ENCODE measurements at places on chromosomes 11 and 22.
A peak's percentile ranks its signal among the peaks of the same experiment; 100 is the strongest.

- no peak for DNase-seq
Measured at GRCh38 chr11:74086242-74086884, 77.5 kb upstream of the UCP3 start.

DNA sequence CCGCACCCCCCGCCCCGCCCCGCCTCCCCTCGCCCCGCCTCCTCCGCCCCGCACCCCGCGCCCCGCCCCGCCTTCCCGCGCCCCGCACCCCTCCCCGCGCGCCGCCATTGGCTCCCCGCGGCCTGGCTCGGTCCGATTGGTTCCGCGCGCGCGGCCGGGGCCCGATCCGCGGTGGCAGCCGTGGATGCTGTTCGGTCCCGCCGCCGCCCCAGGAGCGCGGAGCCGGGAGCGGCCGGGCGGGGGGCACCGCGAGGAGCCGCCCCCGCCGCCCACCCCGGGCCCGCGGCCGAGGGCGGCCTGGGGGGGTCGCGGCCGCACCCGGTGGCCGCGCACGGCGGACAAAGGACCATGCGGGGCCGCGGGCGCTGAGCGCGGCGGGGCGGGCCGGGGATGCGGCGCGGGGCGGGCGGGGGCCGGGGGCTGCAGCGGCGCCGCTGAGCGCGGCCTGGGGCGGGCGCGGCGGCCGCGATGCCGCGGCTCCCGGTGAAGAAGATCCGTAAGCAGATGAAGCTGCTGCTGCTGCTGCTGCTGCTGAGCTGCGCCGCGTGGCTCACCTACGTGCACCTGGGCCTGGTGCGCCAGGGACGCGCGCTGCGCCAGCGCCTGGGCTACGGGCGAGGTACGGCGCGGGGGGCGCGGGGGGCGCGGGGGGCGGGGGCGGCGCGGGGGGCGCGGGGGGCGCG, at the start of gene B4GALNT4:
B4GALNT4 (plus strand) TSS at position 164 of the 683 bp plus-strand sequence; CDS start at position 469, 305 bp downstream.
- DNase-seq: peak; percentile 25

DNA sequence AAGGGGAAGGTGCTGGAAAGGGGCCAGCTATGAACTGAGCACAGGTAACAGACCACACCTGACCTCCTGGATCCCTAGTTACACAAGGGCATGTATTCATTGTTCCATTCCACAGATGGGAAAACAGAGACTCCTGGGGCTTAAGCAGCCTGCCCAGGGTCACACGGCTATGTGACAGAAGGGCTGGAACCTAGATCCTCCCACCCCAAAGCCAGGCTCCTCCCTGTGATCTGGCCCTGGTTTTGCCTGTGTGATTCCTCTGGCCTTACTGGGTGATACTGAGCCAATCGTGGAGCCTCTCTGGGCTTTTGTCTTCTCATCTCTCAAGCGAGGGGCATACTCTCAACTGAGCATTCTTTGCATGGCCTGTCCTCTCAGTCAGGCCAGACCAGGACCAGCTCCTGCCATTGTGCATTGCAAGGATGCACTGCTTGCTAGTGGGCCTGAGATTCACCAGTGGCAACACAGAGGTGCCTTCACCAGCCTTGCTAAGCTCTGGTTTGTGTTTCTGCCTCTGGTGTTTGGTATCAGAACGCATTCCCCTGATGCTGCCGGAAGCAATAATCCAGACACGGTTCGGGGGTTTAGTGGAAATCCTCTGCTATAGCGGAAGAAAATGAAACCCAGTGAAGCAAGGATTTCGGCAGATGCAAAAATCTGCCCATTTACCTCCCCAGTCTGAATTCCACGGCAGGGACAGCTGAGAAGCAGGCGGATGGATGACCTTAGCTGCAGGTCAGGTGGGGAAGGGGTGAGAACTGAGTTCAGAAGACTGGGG, 226.6 kb downstream of the ST3GAL4 start:
- no peak for DNase-seq

- no peak for DNase-seq
Measured at GRCh38 chr11:34988294-34989255, 72.2 kb downstream of the PDHX start.

GRCh38 chr11:38751421-38751820, 2153.4 kb upstream of the RAG2 start:
- no peak for DNase-seq

DNA sequence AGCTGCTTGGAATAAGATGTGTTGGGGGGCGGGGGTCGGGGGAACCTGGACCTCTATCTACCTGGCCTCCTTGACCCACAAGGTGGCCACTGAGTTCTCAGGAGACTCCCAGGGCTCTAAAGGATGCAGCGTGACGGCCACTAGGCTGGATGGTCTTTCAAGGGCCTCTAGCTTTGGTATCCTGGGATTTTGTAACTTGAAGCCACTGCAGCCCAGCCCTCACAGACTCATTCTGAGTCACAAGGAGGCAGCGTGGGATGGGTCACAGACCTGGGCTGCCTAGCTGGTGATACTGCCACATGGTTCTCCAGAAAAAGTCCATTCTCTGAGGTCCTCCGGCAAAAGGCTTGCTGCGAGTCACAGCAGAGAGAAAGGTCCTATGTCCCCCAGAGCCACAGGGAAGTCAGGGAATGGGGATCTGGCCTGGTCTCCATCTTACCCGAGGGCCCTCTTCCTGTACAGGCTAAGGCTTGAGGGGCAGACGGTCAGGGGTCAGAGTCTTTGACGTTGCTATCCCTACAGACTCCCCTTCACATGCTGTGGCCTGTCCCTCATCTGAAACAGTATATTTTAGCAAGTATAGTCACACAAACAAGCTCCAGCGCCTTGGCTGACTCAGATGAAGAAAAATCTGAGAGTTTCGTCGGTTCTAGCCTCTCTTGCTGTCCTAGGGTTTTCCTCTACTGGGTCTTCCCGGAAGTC, 52.4 kb downstream of the KCNC1 start:
- no peak for DNase-seq

DNA sequence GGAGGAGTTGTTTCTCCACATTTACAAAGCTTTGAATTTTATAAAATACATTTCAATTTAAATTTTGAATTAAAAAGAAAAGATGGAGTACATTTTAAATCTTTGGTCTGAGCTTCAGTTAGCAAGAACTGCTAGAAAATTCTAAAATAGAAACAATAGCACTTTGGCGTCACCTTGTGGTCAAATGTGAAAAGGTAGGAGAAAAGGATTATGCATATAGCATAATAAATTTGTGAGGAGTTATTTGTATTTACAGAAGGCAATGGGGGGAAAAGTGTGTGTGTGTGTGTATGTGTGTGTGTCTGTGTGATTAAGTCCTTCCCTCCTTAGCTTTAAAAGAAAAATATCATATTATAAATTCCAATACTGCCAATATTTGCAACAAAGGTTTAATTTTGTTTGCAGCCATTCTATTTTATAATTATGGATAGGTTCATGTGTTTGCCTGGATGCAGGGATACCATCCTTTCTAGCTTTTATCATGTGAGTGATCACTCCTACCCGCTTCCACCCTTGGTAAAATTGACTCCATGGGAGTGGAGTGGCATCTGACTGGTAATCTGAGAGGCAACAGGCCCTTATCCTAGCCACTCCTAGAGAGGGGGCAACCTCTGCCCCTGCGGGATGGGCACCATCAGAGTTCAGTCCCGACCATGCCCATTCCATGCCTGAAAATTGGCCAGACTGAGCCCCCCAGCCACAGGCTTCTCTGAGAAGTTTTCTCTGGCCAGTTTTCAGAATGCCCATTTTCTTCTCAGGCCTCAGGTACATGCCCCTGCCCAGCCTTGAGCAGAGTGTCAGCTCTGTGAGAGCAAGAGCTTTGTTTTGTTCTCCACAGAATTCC, 13.6 kb upstream of the LGR4 start:
- DNase-seq: peak; percentile 54

DNA sequence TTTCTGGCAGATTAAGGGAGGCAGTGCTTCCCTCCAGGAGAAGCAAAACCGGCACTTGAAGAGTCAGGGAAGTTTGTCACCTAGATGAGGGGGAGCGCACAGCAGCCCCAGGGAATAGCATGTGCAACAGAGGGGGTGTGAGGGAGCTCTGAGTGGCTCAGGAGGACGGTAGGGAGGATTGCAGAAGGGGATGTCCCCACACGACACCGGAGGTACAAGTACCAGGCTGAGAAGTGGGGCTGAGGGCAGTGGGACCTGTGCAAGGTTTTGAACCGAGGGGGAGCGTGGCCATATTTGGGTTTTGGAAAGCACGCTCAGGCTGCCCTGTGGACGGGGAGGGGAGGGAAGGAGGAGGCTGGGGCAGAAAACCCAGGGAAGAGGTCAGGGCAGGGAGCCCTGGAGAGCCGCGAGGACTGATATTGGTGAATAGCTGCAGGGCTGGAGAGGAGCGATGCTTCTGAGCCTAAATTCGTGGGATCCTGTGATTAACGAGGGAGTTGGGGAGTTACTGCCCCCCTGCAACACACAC, 17.9 kb upstream of the TMPRSS6 start:
- DNase-seq: no peak

- no peak for DNase-seq
Measured at GRCh38 chr22:47802421-47802820, 1040.0 kb downstream of the TBC1D22A start.

DNA sequence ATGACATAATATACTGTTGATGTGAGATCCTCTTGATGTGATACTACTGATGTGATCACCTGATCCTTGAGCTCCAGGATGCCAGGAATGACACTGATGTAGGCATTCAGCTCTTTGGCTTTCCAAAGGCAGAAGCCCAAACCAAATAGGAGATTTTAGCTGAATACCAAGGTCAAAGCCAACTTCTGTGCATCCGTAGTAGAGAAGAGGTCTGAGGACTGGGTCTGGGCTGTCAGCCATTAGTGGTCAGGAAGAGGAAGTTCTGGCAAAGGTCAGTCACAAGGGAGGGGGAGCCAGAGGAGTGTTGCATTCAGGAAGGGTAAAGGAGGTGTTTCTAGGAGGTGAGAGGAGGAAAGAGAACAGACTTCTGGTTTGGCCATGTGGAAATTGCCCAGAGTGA, 53.4 kb upstream of the PARVG start:
- DNase-seq: no peak

- no peak for DNase-seq
Measured at GRCh38 chr11:116828632-116829524, 829 bp upstream of the APOC3 start.

- peak; percentile 53 for DNase-seq
Measured at GRCh38 chr22:17705951-17706900, 67.7 kb downstream of the BCL2L13 start.

DNA sequence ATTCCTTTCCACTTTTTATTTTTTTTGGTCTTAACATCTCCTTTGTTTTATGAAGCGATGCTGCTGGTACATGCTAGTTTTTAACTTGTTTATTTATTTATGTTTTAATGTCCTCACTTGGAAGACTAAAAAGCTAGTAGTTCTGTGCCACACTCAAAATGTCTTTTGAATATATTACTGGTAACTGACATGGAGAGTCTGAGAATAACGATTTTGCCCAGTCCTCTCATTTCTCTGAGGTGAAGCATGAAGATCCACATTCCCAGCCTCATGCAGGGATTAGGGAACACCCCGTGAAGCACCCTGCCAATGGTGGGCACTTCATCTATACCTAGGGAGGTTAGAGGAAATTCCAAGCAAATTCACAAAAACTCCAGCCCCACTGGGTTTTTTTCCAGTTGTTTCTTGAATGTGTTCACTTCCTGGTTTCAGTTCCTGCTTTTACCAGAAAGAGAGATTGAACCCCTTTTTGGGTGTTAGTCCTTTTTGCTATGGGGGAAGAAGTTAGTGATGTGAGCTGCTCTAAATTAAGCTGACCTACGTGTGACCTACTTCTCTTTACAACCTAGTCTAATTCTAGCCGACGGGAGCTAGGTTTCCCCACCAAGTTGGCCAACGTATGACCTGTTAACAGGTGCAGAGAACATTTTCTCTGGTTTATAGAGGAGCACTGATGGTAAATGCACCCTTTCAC, 106.1 kb downstream of the SLC1A2 start:
- no peak for DNase-seq

DNA sequence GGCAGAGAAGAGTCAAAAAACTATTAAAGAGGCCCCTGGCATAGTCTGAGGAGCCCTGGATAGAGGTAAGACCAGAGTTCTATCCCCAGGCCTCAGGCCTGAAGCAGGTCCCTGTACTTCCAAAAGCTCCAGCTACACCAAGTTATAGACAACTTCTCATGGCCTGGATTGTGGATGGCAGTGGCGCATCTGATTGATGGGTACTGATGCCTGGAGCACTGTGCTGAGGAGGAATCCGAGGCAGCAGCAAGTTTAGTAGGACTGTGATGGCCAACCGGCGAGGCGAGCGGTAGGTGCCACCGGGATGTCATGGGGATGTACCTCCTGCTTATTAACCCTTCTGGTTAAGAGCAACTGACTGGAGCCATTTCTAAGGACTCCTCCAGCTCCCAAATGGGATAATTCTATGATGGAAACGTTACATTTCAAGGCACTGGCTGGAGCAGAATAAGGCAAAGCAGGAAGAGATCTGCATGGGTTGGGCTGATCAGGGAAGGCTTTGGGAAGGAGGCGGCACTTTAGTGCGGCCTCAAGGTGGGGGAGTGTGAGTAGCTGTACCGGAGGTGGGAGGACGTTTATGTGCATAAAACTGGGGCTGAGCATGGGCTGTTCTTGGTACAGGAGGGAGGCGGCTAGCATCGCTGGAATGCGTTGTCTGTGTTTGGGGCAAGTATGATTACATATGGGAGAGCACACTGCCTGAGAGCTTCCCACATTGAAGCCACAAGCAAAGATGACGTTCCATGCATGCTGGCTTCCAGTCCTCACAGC, 24.2 kb upstream of the JAM3 start:
- DNase-seq: no peak

GRCh38 chr11:13183094-13183825, 94.3 kb upstream of the BMAL1 start:
- DNase-seq: no peak

GRCh38 chr22:39243439-39244135, 1.2 kb downstream of the PDGFB start:
- DNase-seq: no peak

DNA sequence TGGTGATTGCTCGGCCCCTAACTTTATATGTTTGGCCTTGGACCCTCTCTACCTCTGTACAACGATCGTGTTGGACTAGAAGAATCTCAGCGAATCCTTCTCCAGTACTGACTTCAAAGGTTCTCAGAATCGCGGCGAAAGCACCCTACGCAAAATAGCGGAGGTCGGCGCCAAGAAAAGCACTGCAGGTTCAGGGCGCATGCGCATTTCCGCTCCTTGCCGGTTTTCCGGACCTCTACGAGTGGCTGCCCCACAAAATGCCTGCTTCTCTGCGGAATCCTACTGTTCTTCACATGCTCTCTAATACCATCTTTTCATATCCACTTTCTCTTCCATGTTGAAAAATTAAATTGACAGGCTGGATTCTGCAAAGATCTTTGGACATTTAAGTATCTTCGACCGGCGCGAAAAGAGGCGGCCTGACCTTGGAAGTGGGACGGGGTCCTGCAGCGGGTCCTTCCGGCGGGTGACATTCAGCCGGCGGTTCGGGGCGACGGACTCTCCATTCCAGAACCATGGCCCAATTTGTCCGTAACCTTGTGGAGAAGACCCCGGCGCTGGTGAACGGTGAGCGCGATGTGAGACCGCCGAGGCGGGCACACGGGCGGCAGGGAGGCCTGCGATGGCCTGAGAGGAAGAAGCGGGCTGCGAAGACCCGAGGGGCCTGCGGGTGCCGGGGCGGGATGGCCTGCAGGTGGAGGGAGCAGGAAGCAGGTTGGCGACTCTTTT, at the start of gene ATP5MG:
ATP5MG (plus strand) TSS at position 456 of the 729 bp plus-strand sequence; CDS start at position 516, 60 bp downstream.
- peak; percentile 95 for DNase-seq

GRCh38 chr22:20020533-20021195, at the start of gene TANGO2:
TSS of gene TANGO2 (plus strand) at chr22:20021110. CDS start at chr22:20036799, 15,689 bp downstream.
- DNase-seq: peak; percentile 90

GRCh38 chr11:870127-870413, 27.4 kb downstream of the TSPAN4 start:
- DNase-seq: no peak

Measured in stimulated activated CD4-positive, alpha-beta T cell treated with anti-CD3 and anti-CD28 coated beads, Interleukin-4, amount 100 ng/mL, for 24 hours (primary cell).